ENCODE measurements at places on chromosomes 5 and 9. TPM values are rescaled to one million over a fixed set of nuclear protein-coding genes. Genes with fewer than 3 reads are reported as not detected.

- no peak for DNase-seq
These were observed 274.5 kb downstream of the NSG2 start for GRCh38 chr5:174320051-174320450.

GRCh38 chr5:138972230-138972629, 97.1 kb upstream of the LRRTM2 start:
- no peak for DNase-seq

GRCh38 chr9:92686954-92687353, 17.0 kb upstream of the IPPK start:
- DNase-seq = no peak

DNA sequence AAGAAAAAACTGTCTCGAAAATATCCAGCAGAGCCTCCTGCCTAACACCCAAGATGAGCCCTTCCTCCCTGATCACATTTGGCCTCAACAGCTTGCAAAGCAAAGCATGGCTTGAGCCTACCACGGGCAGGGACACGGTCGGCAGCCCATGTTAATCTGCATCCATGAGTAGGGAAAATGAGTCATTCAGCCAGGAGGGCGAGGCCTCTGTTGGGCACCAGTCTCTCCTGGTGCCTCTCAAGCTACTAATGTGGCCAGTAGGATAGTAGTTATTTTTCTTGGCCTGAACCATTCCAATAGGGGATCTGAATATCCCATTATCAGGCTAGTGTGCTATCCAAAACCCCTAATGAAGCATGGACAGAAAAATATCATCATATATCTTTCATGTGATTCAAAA, 43.0 kb upstream of the SHB start:
- no peak for DNase-seq

DNA sequence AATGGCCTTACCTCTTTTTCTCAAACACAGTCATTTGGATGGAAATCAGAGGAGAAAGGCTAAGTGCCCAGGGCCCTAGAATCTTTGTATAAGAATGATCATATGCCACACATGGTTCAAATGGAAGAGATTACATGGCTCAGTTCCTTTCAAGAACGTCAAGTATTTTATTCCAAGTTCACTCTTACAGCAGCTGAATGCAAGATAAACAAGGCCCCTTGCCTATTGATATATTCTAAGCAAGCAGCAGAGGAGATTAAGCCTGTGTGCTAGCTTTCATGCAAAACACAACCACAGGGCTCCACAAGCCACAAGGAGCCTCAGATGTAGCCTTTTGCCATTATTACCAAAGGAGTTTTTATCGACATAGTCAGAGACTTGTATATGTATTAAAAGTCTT, 55.3 kb upstream of the SLCO6A1 start:
- DNase-seq = no peak

DNA sequence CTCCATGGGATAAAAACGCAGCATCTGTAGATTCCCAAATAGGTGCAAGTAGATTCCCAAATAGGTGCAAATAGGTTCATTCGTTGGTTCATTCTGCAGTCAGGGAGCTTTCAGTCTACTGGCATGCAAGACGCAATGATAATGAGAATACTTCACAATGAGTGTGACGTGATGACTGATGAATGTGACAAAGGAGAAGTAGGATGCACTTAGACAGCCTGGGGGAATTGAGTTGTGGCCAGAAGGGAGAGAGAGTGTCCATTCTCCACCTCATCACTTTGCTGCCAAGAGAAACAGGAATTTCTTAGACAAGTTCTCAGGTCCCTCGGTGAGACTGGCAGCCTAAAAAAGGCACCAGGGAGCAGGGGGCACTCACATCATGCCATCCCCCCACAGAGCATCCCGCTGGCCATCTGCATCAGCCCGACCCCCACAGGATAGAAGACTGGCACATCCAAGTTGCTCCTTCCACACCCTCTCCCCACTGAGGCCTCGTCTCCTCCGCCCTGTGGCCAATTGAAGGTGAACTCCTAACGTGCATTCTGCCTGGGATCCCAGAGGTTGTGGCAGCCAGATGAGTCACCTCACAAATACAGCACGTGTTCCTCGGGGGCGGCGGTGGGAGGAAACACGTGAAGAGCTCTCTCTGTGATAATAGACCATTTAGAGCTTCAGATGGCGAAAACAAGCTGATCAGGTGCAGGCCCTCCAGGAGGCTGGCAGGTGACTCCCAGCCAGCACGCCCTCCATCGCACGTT, 19.9 kb upstream of the KCNIP1 start:
- DNase-seq = peak; percentile 55

DNA sequence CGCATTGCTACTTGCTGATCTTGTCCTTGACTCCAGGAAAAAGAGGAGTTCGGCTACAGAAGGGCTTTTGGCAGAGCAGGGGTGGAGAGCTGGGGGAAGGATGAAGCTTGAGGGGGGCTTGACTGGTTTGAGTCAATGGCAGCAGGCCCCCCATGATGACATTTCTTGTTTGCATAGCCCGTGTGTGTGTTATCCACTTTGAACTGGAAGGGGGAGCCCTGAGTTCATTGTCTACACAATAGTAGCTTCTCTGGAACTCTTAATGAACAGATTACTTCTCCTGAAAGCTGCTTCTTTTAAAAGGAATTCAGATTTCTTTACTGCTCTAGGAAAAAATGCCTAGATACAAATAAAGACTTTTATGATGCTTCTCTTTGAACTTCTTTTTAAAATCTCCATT, 2.3 kb downstream of the IFNB1 start:
- no peak for DNase-seq

- no peak for DNase-seq
These were observed 40.1 kb downstream of the TSSK1B start for GRCh38 chr5:113394658-113395057.

DNA sequence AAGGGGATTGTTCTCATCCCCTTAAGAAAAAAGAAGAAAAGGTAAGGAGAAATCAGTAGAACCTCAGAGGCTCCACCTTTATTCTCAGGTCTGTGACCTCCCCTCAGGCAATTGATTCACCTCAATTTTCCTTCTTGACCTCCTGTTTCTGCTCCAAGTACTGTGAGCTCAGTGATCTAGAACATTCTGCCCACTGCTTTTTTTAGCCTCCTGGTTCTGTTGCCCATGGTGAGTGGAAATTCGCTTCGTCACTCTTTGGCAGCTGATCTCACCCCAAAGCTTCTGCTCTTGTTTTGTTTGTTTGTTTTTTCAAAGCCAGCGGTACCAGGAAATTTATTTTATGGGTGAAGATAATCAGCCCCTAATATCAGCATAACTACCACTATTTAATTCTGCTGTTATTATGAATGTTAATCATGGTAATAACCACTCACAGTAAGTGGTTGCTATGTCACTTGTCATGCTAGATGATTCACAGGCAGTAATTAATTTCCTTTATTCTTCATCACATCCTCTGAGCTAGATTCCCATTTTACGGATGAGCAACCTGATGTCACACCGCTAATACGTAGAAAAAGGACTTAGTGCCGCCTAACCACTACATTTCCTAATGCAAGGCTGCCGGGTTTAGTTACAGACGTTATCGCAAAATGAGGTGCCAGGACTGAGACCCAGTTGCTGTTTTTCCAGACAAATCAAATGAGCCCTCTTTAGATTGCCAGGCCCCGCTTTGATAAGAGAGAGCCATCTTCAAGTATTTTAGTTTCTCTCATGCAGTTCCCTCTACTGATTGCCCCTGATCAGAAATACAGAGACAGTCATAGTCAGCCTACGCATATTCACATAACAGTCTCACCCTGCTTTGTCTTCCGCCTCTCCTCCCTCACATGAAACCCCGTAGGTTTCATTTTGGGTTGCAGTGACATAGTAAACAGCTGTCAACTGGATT, 78.2 kb downstream of the CYFIP2 start:
- no peak for DNase-seq

GRCh38 chr9:86286278-86286677, 3.9 kb upstream of the ISCA1 start:
- DNase-seq = no peak

DNA sequence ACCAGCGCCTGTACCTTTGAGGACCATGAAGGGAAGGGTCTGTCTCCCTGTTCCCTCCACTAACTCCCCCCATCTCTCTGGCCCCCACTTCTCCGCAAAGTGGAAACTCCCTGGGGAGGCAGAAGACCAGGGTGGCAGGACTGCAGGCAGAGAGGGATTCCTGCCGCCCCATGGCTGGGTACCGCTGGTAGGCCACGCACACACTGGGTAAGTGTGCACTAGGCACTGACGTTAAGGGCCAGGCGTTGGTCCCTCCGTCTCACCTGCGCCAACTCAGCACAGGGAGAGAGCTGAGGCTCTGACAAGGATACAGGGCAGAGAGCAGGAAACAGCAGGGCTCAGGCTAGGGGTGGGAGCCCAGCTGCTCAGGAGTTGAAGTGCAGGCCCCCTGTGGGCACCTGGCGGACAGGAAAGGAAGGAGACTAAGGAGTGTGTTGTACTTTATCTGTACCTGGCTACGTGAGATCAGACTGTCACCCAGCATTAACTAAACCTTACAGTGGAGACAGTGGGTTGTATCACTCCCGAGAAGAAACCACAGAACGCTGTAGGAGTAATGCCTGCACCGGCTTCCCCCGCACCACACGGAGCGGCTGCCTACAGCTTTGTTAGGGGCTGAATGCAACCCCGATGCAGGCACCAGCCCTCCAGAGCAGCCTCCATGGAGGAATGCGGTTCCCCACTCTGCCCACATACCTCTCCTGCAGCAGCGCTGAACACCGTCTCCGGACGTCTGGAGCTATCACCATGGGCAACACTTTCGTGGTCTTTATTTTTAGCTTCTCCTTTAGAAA, 34.2 kb upstream of the CLPTM1L start:
- DNase-seq = no peak

GRCh38 chr5:80711938-80712337, 57.2 kb upstream of the DHFR start:
- DNase-seq = peak; percentile 59

DNA sequence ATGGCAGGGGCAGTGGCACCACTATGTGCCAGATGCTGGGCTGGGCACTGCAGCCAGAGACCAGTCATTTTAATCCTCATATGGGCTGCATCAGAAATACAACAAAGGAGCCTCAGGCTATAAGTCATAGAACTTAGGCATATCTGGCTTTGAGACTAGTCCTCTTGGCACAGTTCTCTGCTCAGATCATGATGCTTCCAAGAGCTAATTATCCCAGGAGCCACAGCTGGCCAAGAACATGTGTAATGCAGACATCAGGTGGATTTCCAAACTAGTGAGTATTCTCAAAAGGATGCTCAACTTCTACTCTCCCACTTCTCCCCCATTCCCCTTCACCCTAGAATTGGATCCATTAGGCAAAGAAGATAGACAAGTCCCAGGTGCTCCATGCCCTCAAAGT, 562.2 kb upstream of the TRPC7 start:
- no peak for DNase-seq

DNA sequence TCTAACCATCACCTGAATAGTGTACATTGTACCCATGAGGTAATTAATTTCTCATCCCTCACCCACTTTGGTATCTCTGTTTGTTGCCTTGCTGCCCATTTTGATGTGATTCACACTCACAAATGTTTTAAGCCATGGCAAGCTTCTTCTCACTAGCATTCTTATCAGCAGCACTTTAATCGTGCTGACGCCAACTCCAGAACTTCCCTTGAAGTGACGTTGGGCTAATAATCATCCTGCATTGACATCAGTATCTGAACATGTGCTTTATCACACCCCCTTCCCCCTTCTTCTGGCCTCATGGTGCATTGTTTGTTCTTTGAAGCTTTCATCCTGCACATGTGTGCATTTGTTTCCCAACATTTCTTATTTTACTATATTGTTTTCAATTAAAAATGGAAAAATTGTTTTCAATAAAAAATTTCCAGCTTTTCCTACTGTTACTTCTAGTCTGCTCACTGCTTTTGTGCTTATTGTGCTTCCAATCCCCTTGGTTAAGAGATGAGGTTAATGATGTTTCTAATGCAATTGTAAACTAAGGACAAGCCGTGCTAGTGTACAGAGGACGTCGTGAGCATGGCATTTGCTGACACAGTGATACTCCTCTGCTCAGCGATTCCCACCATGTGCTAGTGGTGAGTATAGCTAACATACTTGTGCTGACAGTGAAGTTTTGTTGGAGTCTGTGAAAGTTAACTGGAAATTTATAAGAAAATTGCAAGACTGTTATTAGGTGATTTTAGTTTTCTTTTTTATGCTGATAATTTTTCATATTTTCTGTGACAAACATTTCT, 238.5 kb downstream of the KDM4C start:
- DNase-seq = no peak

DNA sequence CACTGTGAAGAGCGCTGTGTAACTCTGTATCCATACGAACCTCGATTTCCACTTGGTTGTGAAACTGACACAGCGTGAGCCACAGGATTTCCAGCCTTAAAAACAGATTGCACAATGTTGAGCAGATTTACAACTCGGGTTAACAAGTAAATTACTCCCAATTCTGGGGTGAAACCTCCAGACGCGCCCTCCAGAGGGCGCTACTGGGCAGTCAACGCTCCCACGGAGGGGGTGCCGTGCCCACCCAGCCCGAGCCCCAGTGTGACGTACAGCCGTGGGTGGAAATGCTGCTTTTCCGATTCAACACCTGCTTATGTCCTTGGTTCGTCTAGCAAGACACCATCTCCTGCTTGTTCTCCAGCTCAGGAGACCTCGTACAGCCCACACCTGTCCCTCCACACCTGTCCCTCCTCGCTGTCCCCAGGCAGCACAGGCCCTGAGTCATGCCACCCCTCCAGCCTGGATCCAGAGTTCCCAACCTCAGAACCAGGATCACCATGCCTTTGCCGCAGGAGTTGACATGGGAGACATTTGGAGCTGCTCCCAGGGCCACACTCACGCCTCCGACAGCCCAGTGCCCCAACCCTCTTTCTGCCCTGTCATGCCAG, 34.4 kb upstream of the SLC6A3 start:
- DNase-seq = no peak

DNA sequence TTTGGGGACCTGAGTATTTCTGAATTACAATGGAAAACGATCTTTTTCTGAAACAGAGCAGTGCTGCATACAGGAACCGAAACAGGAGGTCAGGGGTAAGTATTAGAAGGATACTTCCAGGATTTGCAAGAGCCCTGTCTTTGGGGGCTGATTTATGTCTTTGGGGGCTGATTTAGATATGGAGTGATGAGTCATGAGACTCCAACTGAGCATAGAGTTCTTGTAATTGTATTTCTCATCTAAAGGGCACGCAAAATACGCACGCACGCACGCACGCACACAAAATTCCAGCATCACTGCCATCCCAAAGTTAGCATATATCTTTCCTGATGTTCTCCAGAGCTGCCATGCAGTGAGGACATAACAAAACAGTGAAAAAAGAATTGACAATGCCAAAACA, 414.8 kb upstream of the CCNH start:
- DNase-seq = no peak

- peak; percentile 64 for DNase-seq
These were observed 67.8 kb downstream of the PTCD2 start for GRCh38 chr5:72387985-72388384.

Gene RMRP
- total RNA-seq = 826 TPM

Gene GDA
- 0.39 TPM for total RNA-seq

Gene PAPPA
- 5.3 TPM for total RNA-seq

Gene FOXD4L4
- total RNA-seq = not detected

Gene CBY3
- not detected for total RNA-seq

Gene GALNT12
- 0.22 TPM for total RNA-seq

Gene GZMA
- total RNA-seq = not detected

Gene SLC25A2
- total RNA-seq = 0.11 TPM

Gene IL13
- total RNA-seq = not detected
